ENCODE measurements at places on chromosomes 2 and 18.
A peak's percentile ranks its signal among the peaks of the same experiment; 100 is the strongest.

GRCh38 chr2:130231656-130232055 lies 33.4 kb upstream of the TUBA3E start:
- no peak for DNase-seq

- DNase-seq: no peak
Observed at GRCh38 chr2:53787614-53788289, 908 bp downstream of the ERLEC1 start.

GRCh38 chr2:7007846-7008741 lies 90.9 kb downstream of the RNF144A start:
- DNase-seq: peak; percentile 84

GRCh38 chr2:141925511-141925910 lies 205.3 kb downstream of the LRP1B start:
- no peak for DNase-seq

- no peak for DNase-seq
Observed at GRCh38 chr2:23065936-23066335, 319.0 kb upstream of the KLHL29 start.

DNA sequence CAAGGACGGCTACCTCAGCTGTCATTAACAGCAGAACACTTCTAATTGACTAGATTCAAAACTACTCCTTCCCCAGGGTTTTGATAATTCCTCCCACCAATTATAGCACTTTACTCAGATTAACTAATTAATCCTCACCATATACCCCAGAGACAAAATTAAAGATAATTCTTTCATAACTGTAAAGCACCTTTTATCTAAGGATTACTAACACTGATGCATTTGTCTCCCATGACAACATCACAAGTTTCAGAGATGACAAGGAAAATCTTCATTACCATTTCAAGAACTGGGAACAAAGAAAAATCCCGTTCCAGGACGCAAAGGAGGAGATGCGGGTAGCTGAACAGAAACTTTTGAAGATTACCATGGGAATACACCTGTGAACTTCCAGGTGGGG lies 129.4 kb upstream of the ITGA6 start:
- DNase-seq: no peak

- DNase-seq: no peak
Observed at GRCh38 chr18:75790111-75790510, 362.6 kb upstream of the SMIM21 start.

DNA sequence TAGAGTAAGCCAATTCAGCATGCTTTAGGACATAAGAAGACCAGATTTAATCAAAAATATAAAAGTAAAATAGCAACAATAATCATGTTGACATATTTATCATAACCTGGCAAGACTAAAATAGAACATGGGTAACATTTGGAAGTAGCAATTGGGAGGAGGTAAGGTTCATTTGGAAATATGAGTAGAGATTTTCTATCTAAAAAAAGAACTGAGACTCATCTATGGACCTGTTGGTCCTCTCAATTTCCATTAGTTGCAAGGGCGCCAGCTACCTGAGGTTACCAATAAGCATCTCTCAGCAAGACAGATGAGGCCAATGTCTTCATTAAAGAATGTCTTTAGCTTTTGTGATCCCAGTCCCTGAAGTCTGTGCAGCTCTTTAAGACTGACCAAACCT lies 196.0 kb downstream of the IRS1 start:
- no peak for DNase-seq

DNA sequence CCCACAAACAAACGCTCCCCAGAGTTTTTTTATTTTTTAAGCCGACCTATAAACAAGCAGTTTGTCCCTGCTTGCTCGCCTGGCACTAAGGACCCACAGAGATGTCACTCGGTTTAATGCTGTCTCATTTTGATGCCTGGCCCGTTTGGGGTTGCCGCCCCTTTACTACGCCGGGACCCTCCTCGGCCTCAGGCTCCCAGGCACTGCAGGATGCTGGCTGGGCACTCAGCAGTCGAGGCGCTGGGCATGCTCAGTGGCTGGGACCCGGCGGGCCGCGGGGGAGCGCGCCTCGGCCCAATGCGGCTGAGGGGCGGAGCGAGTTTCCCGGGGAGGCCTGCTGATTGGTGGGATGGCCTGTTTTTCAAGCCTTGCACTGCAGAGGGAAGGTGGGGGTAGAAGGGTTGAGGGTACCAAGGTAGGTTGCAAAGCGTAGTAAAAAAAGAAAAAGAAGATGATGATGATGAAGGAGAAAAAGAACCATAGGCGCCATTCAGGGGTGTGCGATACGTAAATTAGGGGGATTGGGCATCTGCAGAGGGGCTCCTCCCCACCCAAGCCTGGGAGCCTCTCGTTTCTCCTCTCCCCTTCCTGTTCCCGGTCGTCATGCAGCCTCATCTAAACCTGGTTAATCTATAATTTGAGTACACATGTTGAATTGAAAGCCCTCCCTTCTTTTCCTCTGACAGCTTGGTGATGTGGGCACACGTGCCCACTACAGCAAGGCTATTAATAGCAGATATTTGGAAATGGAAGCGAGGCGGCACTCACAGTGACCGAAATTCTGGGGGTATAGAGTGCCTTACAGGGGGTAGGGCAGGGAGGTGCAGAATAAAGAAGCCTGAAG lies 1.5 kb upstream of the IRS1 start:
- peak; percentile 92 for DNase-seq

DNA sequence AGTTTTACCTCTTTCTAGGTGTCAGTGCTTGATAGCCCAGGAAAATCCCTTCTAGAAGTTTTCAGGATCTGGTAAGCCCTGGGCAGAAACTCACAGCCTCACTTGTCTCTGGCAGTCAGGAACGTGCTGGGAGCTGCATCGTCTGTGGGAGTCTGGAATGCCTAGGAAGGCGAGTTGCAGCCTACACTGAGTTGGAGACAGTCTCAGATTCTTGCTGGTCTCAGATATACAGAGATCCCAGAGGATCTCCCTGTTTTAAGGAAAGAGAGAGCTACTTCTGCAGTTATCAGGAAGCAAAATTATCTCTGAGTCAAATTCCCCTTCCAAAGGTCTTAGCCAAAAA lies 104.4 kb upstream of the CDC42EP3 start:
- DNase-seq: no peak

- DNase-seq: no peak
Observed at GRCh38 chr18:23926571-23926970, 88.0 kb upstream of the TTC39C start.

Measured in upper lobe of right lung (tissue), 1 donor.